ENCODE measurements at places on chromosomes 5 and 9.

- peak; percentile 20 for DNase-seq
Measured at GRCh38 chr9:101468116-101468515, 32.5 kb upstream of the ALDOB start.

DNA sequence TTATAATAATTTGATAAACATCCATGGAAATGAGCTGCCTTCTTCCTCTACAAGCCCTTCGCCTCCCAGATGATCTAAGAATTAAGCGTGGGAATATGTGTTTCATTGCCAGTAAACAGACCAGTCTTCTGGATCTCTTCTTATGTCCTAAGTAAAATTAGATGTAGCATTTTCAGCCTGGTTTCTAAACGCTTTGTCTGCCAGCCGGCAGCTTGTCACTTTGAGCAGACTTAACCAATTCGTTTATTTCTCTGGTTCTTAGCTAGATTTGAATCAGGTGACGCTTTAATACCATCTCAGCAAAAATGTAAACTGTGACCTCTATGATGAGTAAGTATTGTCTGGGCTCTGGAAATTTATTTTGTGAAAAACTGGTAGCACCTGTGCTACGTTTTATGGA lies 380.6 kb upstream of the NUDT12 start:
- no peak for DNase-seq

DNA sequence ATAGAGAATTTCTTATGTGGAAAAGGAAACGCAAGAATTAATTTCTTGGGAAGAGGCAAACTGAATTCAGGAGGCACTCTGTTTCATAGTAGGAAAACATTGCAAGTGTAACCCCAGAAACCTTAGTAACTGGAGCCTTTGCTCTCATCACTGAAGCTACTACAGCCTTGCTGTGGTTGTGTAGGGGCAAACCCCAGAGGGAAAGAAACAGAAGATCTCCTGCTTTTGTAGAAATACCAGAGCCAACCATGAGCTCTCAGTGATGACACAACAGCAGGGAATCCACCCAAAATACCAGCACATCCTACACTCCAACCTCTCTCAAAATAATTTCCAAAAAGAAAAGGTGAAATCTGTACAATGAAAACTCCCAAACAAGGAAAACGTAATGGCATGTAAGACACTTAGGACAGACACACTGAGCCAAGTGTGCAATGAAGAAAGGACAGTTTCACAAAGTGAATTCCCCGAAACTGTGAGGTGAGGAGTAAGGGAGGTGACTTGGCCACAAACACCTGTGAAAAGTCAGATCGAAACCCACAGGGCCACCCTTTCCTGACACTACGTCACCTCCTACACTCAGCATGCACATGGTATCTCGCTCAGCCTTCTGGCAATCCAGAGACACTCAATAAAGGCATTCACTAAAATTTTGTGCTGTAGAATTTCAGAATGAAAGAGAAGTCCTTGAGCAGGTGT lies 8.5 kb upstream of the ACSL6 start:
- no peak for DNase-seq

- no peak for DNase-seq
Measured at GRCh38 chr5:151151793-151152192, 5.8 kb downstream of the ANXA6 start.

- no peak for DNase-seq
Measured at GRCh38 chr9:89863837-89864236, 259.0 kb downstream of the GADD45G start.

GRCh38 chr9:110027671-110028081 lies 180.3 kb downstream of the C9orf152 start:
- no peak for DNase-seq

- DNase-seq, result no peak
Measured at GRCh38 chr5:62779010-62779422, 200.4 kb downstream of the LRRC70 start.

GRCh38 chr9:19028835-19029451 lies 4.1 kb downstream of the SAXO1 start:
- DNase-seq, result no peak

DNA sequence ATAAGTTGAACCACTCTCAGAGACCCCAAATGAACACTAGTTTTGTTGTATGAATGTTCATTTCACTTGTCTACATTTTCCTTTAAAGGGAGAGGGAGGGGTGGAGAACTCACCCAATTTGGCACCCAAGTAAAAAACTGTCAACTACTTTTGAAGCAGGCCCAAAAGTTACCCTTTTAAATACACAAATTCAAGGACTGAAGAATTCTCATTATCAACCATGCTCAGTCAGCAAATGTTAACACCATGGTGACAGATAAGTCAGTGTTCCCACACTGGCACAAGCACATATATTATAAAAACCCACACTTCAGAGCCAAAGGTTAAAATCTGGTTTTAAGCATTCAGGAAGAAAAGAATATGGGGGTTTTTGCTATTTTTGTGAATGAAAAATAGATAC lies 31.6 kb downstream of the CSNK1A1 start:
- DNase-seq, result no peak

- no peak for DNase-seq
Measured at GRCh38 chr9:137744632-137745183, 125.9 kb downstream of the EHMT1 start.

DNA sequence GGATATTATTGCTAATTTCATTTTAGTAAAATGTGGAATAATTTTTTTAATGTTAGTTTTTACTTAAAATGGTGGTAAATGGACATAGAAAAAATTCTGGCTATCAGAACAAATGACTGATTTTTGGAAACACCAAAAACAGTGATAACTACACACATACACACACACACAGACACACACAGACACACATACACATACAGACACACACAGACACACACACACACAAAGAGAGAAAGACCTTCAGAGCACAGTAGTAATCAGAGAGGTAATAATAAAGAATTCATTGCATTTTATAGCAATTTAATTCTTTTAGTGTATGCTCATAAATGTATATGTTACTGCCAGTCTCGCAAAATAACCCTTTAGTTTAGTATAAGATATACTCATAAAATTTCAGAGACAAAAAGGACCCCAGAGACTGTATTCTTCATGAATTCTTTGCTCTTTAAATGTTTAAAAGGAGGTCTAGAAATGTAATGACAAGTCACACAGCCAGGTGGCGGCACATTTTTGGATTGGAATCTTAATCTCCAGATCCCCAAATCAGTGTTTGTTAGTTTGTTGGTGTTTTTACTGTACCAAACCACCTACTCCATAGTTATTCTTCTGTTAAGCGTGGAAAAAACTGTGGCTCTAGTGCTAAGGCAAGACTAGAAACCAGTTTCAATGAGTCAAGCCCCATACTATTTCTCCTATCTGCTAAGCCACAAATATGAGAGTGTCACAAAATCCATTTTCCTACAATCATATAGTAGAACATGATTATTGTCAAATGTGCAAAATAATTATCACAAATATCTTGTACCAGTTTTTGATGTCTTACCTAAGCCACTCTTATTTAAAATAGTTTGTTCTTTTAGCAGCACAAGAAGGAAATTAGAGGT lies 109.9 kb downstream of the EDIL3 start:
- no peak for DNase-seq

- no peak for DNase-seq
Measured at GRCh38 chr9:129958796-129959195, 84.2 kb downstream of the FNBP1 start.

DNA sequence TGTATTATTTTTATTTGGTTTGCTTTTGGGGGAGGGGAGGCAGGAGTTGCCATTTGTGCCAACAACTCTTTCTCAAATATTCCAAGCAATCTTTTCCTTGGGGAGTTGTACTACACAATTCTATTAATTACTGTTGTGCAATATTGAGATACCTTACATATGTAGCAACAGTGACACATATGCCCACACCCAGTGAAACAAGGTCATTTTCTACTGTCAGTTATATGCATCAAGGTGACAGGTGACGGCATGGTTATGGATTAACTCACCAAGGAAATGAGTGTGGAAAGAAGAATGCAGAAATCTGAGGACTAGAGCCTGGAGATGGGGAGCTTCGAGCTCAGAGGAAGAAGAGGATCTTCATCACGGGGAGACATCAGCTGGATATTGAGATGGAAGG lies 17.9 kb upstream of the MSMP start:
- no peak for DNase-seq

All from anterior cingulate cortex (tissue), 58 donors.